Activated naive CD8-positive, alpha-beta T cell treated with anti-CD3 and anti-CD28 coated beads, Interleukin-2, amount 50 U/mL, for 16 hours (primary cell): ENCODE measurements at places on chromosomes 7 and 10.

DNA sequence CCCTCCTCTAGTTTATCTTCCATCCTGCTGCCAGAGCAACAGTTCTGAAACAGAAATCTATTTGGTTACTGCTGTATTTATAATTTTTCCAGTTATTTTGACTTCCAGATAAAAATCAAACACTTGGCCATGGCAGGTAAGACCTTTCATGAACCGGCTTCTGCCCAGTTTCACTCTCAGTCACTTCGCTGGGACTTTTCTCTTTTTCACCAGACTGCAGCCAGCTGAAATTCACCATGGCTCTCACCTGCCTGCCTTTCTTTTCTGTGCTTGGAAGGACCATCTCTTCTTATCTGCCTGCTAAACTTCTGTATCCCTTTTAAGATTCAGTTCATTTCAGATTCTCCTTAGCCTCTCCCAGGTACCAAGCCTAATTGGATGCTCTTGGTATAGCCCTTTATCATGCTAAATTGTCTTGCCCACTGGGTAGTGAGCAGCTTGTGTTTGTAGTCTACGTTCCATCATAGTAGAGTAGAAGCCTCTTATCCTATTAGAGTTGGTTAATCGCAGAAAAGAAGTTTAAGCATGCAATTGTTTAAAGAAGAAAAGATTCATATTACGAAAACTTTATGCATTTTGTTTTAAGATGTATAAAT lies 71.7 kb downstream of the TAF3 start:
- no peak for DNase-seq

GRCh38 chr10:44383749-44384600 lies 922 bp downstream of the CXCL12 start:
- no peak for DNase-seq

DNA sequence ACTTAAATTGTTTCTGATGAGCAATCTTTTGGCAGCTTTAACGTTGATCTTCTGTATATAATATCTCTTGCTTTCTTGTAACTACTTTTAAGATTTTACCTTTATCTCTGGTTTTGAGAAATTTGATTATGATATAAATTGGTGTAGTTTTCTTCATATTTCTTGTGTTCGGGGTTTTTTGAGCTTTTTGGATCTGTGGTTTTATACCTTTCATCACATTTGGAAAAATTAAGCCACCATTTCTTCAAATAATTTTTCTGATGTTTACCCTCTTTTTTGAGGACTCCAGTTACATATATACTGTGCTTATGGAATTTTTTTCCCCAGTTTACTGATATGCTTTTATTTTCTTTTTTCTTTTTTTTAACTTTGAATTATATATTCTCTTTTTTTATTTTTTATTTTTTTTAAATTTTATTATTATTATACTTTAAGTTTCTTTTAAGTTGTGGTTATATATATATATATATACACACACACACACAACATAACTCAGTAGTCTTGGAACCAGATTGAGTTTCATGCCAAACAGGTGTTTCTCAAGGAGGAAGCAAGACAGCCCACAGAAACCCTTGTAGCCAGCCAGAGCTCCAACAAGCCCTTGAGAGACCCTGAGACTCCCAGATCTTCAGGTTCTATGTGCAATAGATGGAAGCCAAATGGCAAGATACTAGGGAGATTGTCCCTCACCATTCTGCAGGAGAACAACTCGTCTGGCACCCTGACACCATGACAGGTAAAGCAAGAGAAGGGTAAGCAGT lies 27.5 kb upstream of the NME8 start:
- DNase-seq, result no peak

DNA sequence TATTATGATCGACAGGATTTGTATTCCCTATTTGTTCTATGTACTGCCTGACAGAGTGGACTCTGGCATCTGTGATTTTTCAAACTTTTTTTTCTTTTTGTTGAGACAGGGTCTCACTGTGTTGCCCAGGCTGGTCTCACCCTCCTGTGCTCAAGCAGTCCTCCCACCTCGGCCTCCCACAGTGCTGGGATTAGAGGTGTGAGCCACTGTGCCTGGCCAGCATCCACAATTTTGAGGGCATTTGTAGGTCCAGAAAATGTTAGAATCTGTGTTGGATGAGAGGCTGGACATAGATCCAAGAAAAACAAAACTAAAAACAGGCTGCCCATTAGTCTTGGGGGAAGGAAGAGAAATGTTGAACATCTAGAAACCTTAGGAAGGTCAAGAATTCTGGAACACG lies 34.3 kb downstream of the SGPL1 start:
- no peak for DNase-seq

- DNase-seq, result no peak
Observed at GRCh38 chr10:82813856-82814255, 938.9 kb downstream of the NRG3 start.

GRCh38 chr10:102450124-102450373 lies 1.3 kb downstream of the C10orf95 start:
- no peak for DNase-seq

DNA sequence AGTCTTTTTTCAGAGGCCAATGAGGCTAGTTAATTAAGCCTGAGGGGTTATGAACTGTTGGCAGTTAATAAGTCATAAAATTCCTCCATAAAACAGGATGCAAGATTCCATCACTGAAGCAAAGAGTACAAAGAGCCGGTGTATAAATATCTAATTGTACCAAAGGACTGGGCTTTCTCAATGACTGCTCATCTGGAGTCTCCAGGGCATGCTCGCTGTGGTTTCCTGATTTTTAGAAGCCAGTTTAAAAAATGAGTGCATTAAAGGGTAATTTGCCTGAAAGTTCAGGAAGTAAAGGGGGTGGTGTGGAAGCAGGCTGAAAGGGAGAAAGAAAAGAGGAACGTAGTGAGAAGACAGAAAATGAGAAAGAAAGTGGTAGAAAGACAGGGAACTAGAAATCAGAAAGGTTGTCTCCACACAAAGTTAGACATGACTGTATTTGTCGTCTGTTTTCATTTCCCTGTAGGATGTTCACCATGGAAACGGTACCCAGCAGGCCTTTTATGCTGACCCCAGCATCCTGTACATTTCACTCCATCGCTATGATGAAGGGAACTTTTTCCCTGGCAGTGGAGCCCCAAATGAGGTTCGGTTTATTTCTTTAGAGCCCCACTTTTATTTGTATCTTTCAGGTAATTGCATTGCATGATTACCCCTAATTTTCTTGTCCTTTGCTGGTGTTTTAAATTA lies 282.3 kb downstream of the TWIST1 start:
- DNase-seq, result no peak

DNA sequence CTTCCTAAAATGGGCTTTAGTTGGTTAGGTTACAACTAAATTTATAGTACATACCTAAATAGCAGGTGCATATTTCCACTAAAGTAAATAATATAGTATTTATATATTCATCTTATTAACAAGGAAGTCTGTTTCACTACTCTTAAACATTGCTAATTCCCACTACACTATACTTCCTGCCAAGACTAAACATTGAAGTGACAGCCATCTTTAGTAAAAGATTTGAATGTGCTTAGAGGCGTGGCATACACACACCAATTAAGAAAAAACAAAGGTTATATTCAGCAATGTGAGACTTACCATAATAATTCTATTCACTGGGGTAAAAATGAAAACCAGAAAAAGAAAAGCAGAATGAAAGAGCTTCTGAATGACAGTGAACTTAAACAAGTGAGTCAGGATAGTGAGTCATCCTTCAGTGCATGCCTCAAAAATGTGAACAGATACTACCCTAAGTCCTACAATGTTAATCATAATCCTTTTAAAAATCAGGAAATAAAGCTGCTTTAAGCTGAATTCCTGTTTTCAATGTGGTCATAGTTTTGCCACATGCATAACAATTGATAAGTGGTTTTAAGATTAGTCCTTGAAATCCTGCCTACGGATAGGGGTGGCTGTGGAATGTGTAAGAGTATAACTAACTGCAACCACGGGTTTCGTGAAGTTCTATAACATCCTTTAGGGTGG lies 59.4 kb downstream of the USP6NL start:
- DNase-seq, result no peak

DNA sequence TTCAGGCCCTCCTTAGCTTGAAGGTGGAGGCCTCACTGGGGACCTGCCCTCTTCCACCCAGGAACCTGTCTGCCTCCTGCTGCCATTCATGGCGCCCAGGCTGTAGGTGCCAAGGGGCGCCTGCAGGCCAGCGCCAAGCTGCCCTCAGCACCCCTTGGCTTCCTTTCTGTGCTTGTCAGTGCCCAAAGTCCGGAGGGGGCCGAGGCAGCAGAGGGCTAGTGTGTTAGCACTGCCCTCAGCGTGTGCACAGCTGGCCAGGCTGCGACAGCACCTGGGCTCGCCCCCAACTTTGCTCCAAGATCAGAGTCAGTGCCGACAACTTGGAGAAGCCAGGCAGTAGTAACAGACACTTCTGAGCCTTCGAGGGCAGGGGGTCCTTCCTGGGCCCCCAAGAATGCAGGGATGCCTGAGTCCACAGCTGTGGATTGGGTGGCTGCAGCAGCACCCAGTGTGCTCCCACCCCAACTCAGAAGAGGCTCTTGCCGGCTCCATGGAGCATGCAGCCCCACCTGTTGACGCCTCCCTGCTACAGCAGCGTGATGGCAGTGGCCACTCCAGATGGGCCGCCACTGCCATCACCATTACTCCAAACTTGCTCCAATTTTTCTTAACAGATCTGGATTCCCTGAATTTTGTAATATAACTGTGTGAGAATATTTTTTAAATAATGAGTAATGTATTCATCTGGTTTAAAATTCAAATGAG lies 41.7 kb downstream of the CACUL1 start:
- no peak for DNase-seq

DNA sequence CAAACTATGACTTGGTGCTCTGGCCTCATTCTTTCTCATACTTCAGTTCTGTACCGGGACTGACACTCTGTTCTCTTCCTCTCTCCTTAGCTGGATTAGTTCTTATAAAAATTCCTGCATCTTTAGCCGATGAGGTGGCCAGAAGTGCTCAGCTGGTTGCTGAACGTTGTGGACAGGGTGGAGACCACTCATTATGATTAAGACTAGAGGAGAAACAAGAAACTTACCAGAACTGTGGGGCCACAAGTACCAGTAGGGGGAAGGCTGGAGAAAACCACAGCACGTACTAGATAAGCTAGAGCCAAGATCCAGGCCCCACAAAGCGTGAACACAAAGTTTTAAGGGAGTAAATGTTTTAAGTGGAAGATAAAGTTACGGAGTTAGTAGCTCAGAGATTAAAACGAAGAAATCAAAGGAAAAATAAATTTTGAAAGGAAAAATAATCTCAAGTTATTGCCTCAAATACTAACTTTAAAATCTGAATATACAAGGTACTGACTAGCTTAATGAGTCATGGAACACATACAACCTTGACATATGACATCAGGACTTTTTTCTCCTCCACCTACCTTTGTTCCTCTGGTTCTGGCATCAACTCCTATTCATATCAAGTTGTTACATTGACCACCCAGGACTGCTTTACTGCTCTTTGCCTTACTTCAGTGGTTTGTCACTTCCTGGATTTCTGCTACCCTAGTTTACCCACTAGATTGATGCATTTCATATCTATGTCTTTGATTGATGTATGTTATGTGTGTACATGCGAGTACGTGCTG lies 469.0 kb downstream of the TFEC start:
- no peak for DNase-seq

GRCh38 chr10:29546773-29547313 lies 87.9 kb downstream of the SVIL start:
- no peak for DNase-seq

- no peak for DNase-seq
Observed at GRCh38 chr7:122182081-122182480, 38.0 kb upstream of the AASS start.

DNA sequence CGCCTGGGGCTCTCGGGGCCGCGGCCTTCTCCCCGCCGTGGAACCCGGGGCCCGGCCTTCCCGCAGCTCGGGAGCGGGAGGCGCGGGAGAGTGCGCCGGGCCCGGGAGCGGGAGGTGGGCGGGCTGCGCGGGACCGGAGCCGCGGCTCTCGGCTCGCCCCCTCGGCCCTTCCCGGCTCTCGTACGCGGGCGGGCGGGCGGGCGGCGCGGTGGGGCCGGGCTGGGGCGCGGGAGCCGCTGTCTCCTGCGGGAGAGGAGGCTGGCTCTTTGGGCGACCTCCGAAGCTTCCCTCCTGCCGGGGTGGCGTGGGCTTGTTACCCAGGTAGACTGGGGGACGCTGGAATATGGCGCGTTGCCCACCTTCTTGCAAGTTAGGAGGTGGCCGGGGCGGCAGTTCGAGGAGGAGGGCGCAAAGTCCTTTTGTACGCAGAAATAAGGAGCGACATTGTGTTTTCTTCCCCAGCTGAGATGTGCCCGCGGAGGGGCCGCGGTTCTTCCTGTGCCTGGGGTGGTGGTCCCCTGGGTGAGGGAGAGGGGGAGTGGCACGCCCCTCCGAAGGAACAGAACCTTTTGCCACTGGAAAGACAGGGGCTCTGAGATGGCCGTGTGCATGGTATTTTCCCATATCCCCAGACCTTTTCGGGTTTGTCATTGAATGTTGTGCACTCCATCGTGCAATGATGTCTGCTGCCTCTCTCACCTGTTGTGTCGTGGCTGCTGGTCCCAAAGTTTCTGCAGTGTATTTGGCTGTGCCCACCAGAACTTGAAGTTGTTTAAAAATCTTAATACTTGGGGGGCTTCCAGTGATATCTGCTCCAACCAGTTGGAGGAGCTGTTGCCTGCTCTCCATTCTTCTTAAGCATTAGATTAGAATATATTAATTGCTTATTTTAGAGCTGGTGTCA lies 844 bp downstream of the NRF1 start:
- DNase-seq, result no peak

DNA sequence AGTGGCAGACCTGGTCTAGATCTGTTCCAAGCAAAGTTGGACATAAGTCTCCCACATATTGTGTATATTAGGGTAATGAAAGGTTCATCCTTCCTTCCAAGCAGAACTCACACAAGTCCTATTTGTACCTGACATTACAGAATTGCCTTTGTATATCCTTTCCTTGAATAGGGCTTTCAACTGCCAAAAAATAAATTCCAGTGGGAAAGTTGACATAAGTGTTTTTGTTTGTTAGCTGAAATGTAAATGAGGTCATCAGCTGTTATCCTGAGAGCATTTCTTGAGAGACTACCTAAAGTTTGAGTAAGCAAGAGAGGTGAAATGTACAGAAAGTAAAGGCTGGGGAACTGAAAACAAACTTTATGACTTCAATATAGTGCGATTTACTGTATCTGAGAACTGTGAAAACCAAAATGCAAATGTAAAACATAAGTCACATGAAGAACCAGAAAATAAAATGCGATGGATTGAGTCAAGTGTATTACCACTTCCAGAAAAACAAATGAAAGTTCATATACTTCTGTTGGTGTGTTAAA lies 527.3 kb upstream of the SEMA3D start:
- no peak for DNase-seq

GRCh38 chr10:329361-330099 lies 194.3 kb downstream of the ZMYND11 start:
- DNase-seq, result no peak

GRCh38 chr7:774161-775109 lies 47.4 kb upstream of the PRKAR1B start:
- peak; percentile 33 for DNase-seq

DNA sequence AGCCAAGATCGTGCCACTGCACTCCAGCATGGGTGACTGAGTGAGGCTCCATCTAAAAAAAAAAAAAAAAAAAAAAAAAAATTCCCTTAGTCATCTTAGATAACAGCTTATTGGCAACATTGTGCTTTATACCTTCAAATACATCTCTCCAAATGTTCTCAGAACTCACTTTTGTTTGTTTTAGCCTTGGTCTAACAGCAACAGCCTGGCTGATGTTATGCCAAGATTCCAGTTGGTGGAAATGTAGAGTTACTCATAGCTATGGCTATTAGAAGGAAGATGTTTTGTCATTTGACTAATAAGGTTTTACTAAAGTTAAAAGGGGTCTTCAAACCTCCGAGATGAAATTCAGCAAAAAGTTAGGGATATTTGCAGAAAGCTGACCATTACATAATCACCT lies 481.4 kb downstream of the NEBL start:
- no peak for DNase-seq
